ENCODE measurements at places on chromosomes 6 and 20. TPM values are rescaled to one million over a fixed set of nuclear protein-coding genes. Genes with fewer than 3 reads are reported as not detected.

TRIM10 gene
- polyA plus RNA-seq = 0.48 TPM

DNA sequence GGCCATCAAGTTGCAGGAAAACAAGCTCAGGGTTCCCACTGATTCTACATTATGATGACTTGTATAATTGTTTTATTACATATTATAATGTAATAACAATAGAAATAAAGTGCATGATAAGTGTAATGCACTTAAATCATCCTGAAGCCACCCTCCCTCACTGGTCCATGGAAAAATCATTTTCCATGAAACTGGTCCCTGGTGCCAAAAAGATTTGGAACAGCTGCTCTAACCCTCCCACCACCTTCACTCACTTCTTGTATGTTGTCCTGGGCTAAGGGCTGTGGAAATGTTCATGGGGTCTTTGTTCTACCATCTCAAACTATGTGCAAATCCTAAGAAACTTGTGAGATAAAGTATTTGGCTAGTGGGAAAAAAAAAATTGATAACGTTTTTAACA, 133.8 kb downstream of the LRRC1 start:
- DNase-seq = no peak

DNA sequence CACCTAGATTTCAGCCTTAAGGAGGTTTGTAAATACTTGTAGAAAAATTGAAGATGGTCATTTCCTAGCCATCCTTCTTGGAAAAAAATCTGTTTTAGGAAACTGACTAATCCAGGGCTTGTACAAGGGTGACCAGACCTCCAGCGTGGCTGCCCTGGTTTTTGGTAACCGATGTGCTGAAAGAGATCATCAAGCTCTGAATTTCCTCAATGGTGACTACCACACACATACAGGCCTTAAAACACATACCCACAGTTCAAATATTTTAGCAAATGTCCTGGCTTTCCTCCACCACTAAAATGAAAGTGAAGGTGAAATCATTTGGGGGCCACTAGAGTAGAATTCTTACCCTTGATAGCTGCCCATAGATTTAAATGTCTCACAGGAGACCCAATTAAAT, 215.3 kb upstream of the SUPT3H start:
- DNase-seq = no peak

IL17A gene
- polyA plus RNA-seq = not detected

- no peak for DNase-seq
Measured at GRCh38 chr6:25177500-25178028, 101.6 kb upstream of the CARMIL1 start.

PHACTR1 gene
- polyA plus RNA-seq = 7.0 TPM

BPI gene
- polyA plus RNA-seq = 0.66 TPM

RAB44 gene
- polyA plus RNA-seq = 0.05 TPM

DNA sequence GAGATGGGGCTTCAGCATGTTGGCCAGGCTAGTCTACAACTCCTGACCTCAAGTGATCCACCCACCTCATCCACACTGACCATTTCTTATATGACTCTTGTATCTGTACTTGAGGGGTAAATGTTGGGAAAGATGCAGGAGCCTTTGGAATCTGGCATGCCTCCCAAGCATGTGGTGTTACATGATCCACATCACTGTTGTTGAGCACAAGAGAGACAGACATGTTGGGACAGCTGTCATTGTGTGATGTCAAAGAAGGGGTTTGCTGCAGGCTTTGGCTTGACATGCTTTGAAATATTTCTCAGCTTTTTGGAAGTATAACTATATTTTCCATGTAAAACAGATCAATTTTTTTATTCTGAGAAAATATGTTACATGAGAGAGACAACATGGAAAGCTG, 139.9 kb downstream of the MOXD1 start:
- DNase-seq = no peak

DNA sequence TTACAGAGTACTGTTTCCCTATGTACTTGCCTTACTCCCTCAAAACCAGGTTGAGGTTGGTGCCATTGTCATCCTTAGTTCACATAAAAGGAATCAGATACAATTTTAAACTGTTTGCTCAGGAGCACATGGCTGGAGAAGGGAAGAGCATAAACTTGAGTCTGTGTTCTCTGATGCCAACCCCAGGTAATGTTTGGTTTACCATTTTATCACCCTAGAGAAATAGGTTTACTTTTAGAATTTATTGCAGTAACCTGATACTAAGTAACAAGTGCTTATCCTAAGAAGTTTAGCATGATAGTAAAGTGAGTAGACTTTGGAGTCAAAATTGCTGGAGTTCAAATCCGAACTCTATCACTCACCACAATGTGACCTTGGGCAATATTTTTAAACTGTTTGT, 86.3 kb downstream of the RFPL4B start:
- no peak for DNase-seq

GRCh38 chr6:157667211-157668008, 155.6 kb upstream of the SNX9 start:
- no peak for DNase-seq

HCRTR2 gene
- polyA plus RNA-seq = not detected

SFTA2 gene
- not detected for polyA plus RNA-seq

LST1 gene
- 7.4 TPM for polyA plus RNA-seq

- no peak for DNase-seq
Measured at GRCh38 chr6:9927275-9927674, 487.6 kb downstream of the TFAP2A start.

GMNN gene
- polyA plus RNA-seq = 15.7 TPM

DNA sequence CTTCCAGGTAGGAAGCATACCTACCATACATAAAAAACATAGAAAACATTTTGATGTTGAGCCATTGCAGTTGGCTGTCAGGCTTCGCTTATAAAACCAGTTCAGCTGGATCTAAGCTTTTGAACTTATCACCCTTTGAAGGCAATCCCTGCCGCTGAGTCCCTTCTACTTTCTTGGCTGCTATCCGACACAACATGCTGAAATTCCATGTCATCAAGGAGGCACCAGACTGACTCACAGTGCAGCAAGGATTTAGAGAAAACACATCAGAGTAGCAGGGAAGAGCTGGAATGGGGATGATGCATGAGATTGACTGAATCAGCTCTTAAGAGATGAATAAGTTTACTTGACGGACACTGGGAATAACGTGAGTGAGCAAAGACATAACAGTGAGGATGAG, 135.0 kb upstream of the MAN1A1 start:
- no peak for DNase-seq

- DNase-seq = no peak
Measured at GRCh38 chr20:33674294-33675135, at the start of gene NECAB3. Gene NECAB3 (minus strand): TSS chr20:33674428. CDS start chr20:33674352, 76 bp downstream.

DNA sequence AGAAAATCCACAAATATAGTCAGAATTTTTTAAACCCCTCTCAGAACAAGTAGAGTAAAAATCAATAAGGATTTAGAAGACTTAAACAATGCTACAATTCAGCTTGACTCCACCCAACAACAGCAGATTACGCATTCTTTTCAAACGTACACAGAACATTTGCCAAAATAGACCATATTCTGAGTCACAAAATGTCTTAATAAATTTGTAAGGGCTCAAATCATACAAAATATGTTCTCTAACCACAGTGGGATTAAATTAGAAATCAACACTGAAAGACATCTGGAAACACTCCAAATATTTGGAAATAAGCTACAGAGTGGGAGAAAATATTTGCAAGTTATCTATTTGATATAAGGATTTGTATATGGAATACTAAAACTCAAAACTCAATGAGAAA, 164.2 kb upstream of the AKAP12 start:
- DNase-seq = no peak

- DNase-seq = no peak
Measured at GRCh38 chr6:50180646-50181045, 130.9 kb upstream of the DEFB112 start.

- DNase-seq = no peak
Measured at GRCh38 chr6:83461438-83461837, 30.6 kb upstream of the ME1 start.

DNA sequence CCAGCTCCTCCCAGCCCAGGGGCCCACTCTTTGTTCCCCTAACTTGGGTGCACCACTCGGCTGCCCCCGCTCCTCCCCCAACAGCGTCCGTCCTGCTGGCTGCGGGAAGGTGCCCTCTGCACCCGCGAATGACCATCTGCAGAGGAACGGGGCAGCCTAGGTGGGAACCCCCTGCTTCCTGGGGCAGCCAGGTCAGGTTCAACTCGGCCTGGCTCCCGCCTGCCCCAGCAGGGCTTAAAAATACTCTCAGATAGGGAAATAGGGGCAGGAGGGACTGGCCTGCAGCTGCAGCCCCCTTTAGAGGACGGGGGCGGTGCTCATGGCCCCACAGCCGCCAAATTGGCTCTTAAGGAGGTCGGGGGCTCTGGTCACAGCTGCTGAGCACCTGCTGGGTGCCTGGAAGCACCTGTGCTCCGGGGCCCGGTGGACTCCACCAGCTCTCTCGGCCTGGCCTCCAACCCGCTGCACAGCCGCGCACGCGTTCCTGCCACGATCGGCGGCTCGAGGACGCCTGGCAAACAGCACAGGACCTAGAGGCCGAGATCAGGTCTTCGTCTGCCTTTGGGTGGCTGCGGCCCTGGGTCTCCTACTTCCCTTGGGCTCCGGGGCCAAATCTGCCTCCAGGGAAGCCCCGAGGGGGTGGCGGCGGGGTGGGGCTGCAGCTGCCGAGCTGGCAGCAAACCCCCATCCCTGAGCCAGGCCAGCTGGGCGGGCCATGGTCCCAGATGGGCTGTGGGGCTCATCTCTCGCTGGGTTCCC, 700 bp upstream of the LAMA5 start:
- DNase-seq = no peak

RBBP8NL gene
- polyA plus RNA-seq = not detected

SLC22A3 gene
- polyA plus RNA-seq = 11.8 TPM

GRCh38 chr6:44428682-44429081, 41.2 kb downstream of the CDC5L start:
- no peak for DNase-seq

GRCh38 chr6:119283979-119284545, 65.5 kb downstream of the MAN1A1 start:
- no peak for DNase-seq

FLRT3 gene
- 11.1 TPM for polyA plus RNA-seq

GRCh38 chr20:57653910-57654309, 33.7 kb upstream of the ZBP1 start:
- no peak for DNase-seq

DNA sequence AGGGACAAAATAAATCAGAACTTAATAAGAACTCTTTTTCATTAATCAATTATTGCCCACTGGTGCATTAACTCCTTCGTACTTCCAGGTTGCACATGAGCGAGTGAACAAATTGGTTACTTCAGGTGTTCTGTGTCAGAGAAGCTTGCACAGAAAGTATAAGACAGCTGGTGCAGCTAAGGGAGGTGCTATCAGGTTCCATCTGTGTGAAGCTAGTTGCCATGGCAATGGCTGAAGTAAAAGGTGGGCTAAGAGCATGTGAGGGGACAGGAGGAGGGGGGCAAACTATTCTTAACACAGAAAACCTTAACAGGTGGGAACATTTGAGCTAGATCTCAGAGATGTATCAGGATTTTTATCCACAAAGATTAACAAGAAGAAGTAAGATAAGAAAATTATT, 81.6 kb downstream of the MANEA start:
- DNase-seq = no peak

MICA gene
- polyA plus RNA-seq = 5.1 TPM

DNA sequence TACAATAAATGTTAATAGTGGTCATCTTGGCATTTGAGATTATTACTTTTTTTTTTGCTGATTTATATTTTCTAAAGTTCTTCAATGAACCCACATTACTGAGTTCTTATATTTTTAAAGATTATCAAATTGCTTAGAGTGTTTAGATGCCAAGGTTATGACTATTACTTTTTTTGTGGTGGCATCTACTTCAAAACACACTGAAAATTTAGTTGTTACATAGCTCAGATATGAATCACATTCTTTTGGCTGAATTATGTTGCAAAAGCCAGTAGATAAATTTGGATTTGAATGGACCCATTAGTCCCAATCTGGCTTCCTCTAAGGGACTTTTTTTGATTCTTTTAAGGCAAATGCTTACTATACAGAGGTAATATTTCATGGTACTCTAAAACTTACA, 8.9 kb downstream of the UTRN start:
- no peak for DNase-seq

DNA sequence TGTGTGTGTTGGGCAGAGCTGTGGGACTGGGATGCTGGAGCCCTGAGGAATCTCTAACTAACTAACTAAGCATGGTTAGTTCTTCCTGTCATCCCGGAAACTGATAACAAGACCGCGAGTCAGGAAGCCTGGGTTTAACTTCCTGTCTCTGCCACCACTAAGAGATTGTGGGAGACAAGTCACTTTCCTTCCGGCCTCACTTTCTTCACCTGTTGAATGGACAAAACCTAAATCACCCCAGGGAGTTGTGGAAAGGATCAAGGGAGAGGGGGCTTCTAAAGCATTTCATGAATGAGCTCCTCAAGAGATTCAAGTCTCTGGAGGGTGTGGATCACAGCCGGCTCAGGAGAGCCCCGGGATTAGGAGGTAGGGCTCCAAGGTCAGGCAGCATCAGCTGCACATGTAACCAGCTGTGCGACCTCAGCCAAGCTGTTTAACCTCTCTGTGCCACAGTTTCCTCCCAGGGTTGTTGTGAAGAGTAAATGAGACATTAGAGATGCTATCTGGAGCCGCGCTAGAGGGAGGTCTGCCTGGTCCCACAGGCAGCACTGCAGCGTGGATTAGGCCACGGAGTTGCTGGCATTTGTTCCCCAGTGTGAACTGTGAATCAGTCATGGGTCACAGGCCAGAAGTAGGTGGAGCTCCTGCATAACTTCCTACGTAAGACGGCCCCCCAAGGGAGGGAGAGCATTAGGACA, 105.1 kb downstream of the TOX2 start:
- DNase-seq = no peak

TFAP2C gene
- polyA plus RNA-seq = not detected

DNA sequence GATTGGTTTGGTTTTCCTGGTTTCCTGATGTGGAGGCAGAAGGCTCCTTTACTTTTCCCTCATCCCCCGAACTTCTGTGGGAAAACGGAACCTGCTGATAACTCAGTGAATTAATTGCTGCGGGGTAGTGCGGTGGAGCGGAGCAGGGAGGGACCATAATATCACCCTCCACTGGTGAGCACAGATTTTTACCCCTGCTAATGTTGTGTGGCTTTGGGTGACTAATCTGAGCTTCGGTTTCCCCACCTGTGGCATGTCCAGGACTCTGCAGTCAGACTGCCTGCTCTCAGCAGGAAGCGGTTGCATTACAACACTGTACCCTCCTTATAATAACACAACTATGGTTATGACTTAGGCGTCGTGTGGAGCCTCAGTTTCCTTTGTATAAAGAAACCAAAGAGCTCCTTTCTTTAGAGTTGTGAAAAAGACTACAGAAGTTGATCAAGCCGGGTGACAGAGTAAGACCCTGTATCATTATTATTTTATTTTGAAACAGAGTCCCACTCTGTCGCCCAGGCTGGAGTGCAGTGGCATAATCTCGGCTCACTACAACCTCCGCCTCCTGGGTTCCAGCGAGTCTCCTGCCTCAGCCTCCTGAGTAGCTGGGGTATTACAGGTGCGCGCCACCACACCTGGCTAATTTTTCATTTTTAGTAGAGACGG, 2.2 kb upstream of the ID1 start:
- no peak for DNase-seq

ECT2L gene
- 0.29 TPM for polyA plus RNA-seq

GRCh38 chr6:53179961-53180651, 31.5 kb upstream of the GCM1 start:
- no peak for DNase-seq

DNA sequence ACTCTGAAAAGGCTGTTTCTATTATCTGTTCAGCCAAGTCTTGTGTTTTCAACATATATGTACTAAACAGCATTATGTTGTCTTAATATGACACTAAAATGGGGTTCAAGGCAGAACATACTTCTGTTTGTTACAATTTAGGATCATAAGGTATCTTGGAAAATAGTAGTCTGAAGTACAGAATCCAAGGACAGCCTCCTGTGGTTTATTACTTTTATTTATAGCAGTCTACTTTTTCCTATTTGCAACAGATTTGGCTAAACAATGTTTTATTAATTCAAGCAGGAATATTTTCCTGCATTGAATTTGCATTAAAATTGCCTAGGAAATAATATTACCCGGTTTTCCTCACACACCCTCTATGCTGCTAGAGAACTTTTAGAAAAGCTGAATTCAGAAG, 67.7 kb downstream of the PLEKHG1 start:
- DNase-seq = no peak

All from forelimb muscle (tissue), 1 donor.